ENCODE measurements at places on chromosomes 5 and 9. TPM values are rescaled to one million over a fixed set of nuclear protein-coding genes. Genes with fewer than 3 reads are reported as not detected.

GRCh38 chr5:156883316-156883875 is 33.3 kb downstream of the PPP1R2B start:
- H3K36me3 ChIP-seq = no peaks in the 10 kb centered on the region
- H3K27ac ChIP-seq = no peak overlapping the region
- H3K4me1 ChIP-seq = no peaks in the 10 kb centered on the region
- DNase-seq = no peak
- no peaks in the 10 kb centered on the region for H3K27me3 ChIP-seq
- H3K4me3 ChIP-seq = no peak overlapping the region

- H3K4me1 ChIP-seq = no peaks in the 10 kb centered on the region
- no peak for DNase-seq
- H3K36me3 ChIP-seq = no peaks in the 10 kb centered on the region
- H3K27me3 ChIP-seq = no peaks in the 10 kb centered on the region
Measured at GRCh38 chr9:76257311-76257710, 136.9 kb downstream of the RFK start.

DNA sequence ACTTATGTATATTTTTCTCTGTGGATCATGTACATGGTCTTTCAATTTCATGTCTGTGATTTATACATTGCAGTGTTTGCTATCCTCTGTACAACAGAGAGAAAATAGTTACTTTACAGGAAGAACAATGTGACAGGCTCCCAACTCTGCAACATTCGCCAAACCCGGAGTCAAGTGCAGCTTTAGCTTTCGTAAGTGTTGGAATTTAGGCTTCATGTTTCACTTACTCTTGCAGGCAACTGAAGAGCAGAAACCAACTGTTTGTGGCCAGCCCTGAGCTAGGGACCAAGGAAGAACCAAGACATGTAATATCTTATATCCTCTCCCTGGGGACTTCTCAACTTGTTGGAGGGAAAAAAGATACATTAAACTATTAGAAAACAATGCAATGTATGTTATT is 147.9 kb downstream of the C5orf15 start:
- no peak overlapping the region for H3K4me3 ChIP-seq
- DNase-seq = no peak
- H3K27me3 ChIP-seq = no peaks in the 10 kb centered on the region
- H3K4me1 ChIP-seq = no peaks in the 10 kb centered on the region
- no peak overlapping the region for H3K27ac ChIP-seq
- no peaks in the 10 kb centered on the region for H3K36me3 ChIP-seq

Gene SV2C
- 0.12 TPM for total RNA-seq

DNA sequence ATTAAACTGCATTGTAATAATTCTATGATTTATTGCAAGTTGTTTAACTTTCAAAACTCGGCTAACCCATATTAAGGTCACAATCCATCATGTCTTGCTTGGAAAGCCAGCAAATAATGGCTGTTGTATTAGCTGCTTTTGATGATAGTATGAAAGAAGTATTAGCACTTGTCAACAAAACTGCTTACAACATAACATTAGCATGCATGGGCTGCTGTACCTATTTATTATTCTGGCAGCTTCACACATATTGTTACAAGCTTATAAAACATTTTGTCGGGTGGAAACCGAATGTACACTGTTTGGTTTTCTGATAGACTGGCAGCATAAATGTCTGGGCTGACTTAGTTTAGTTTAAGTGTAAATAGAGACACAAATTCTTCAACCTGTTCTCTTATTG is 378.3 kb downstream of the KIAA0825 start:
- H3K36me3 ChIP-seq = no peaks in the 10 kb centered on the region
- H3K4me1 ChIP-seq = peaks cover 21% of the 10 kb centered on the region
- DNase-seq = no peak
- no peaks in the 10 kb centered on the region for H3K27me3 ChIP-seq
- H3K4me3 ChIP-seq = no peak overlapping the region

DNA sequence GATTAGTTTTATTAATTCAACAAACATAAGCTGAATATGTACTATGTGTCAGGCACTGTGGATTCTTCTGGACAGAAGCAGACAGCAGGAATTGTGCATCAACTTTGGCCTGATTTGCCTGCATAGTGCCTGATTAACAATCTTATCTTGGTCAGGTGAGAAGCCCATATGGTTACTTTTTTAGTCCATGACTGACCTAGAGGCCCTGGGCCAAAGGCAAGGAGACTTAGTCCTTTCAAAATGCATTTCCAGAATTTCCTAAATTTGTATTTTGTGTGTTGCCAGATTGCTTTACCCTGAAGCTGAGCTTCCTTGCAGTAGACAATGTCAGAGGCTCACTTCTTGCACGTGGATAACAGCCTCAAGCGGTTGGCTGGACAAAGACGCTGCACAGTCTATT is 286.7 kb downstream of the SPOCK1 start:
- H3K27me3 ChIP-seq = no peaks in the 10 kb centered on the region
- no peaks in the 10 kb centered on the region for H3K36me3 ChIP-seq
- no peak overlapping the region for H3K4me3 ChIP-seq
- no peak for DNase-seq
- no peak overlapping the region for H3K27ac ChIP-seq
- no peaks in the 10 kb centered on the region for H3K4me1 ChIP-seq

- no peak overlapping the region for H3K27ac ChIP-seq
- no peak for DNase-seq
- H3K27me3 ChIP-seq = no peaks in the 10 kb centered on the region
- peaks cover 8% of the 10 kb centered on the region for H3K4me1 ChIP-seq
- no peak overlapping the region for H3K4me3 ChIP-seq
- H3K36me3 ChIP-seq = no peaks in the 10 kb centered on the region
Measured at GRCh38 chr9:131934673-131935072, 145.0 kb downstream of the MED27 start.

DNA sequence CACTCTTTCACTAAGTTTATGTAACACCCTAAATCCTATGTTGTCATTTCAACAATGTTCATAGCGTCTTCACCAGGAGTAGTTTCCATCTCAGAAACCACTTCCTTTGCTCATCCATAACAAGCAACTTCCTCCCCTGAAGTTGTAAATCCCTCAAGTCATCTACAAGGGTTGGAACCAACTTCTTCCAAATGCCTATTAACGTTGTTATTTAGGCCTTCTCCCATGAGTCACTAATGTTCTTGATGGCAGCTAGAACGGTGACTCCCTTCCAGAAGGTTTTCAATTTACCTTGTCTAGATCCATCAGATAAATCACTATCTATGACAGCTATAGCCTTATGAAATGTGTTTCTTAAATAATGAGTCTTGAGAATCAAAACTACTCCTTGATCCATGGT is 73.3 kb upstream of the TARS1 start:
- no peak overlapping the region for H3K27ac ChIP-seq
- H3K4me1 ChIP-seq = peaks cover 4% of the 10 kb centered on the region
- H3K36me3 ChIP-seq = no peaks in the 10 kb centered on the region
- no peak overlapping the region for H3K4me3 ChIP-seq
- no peaks in the 10 kb centered on the region for H3K27me3 ChIP-seq
- no peak for DNase-seq

DNA sequence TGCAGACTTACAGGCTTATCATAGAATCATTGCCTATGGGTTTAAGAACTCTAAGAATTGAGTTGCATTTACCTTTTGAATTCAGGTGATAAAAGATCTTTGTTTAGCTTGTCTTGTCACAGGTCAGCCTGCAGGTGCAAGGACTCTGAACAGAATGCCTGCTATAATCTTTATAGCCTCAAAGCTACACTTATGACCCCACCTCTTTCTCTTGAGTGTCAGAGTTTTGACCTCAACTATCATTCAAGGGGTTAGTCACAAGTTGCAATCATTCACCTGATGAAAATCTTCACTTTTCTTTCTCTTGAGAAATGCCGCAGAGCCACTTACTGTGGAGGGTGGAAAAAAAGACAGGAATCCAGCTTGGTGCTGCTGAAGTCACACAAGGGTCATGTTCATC is 49.5 kb downstream of the ERCC6L2 start:
- no peaks in the 10 kb centered on the region for H3K27me3 ChIP-seq
- H3K4me3 ChIP-seq = no peak overlapping the region
- peaks cover 30% of the 10 kb centered on the region for H3K36me3 ChIP-seq
- peaks cover 8% of the 10 kb centered on the region for H3K4me1 ChIP-seq

DNA sequence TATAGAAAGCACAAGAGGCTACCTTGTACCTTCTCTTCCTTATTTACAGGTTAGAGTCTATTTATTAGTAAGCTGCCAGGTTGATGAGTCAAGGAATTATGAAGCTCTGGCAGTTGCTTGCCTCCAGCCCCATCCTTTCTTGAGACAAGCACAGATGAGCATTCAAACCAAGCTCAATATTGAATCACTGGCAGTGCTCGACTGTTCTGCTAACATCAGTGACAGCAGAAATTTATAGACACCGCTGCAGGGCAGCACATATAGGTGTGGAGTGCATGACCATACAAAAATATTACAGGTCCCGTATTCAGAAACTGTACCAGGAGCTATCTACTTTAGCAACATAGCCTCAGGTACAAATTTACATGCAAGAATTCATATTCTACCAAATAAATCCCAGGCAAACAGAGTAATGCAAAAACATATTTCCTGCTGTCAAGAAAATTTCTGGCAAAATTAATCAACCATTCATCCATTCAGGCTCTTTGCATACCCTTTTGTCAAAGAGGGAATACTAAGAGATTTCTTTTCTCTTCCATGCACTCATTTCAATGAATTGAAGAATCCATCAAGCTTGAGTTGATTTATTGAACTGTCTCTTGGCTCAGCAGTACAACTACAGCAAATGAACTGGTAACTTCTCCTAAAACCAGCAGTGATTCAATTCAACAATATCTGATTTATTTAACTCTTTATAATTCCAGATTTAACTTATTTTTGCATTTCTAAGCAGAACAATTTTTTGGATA is 26.9 kb upstream of the PCA3 start:
- H3K27ac ChIP-seq = no peak overlapping the region
- no peaks in the 10 kb centered on the region for H3K27me3 ChIP-seq
- 0 out of 2 replicates have a peak, but pooled peaks cover 3% of the 10 kb centered on the region for H3K4me1 ChIP-seq
- no peaks in the 10 kb centered on the region for H3K36me3 ChIP-seq

- no peaks in the 10 kb centered on the region for H3K36me3 ChIP-seq
- H3K27me3 ChIP-seq = no peaks in the 10 kb centered on the region
- no peak for DNase-seq
- peaks cover 31% of the 10 kb centered on the region for H3K4me1 ChIP-seq
- peak overlapping the region; percentile 92 for H3K27ac ChIP-seq
Measured at GRCh38 chr5:65141493-65141892, 340.2 kb downstream of the ADAMTS6 start.

DNA sequence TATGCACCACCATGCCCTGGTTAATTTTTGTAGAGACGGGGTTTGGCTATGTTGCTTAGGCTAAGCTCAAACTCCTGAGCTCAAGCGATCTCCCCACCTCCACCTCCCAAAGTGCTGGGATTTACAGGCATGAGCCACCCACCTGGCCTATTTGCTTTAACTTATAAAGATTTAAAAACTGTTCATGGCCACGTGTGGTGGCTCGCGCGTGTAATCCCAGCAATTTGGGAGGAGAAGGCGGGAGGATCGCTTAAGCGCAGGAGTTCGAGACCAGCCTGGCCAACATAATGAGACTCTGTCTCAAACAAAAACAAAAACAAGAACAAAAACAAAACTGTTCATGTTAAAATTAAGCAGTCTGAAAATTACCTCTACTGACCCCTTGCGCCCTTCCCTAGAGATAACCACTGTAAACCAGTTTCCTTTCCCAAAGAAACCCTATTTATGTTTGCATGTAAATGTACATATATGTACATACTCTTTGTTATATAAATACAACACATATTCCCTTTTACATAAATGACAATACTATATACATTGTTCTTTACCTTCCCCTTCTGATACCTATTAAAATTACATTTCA is 1.5 kb downstream of the AK6 start:
- no peaks in the 10 kb centered on the region for H3K4me1 ChIP-seq
- no peak for DNase-seq
- no peak overlapping the region for H3K27ac ChIP-seq

DNA sequence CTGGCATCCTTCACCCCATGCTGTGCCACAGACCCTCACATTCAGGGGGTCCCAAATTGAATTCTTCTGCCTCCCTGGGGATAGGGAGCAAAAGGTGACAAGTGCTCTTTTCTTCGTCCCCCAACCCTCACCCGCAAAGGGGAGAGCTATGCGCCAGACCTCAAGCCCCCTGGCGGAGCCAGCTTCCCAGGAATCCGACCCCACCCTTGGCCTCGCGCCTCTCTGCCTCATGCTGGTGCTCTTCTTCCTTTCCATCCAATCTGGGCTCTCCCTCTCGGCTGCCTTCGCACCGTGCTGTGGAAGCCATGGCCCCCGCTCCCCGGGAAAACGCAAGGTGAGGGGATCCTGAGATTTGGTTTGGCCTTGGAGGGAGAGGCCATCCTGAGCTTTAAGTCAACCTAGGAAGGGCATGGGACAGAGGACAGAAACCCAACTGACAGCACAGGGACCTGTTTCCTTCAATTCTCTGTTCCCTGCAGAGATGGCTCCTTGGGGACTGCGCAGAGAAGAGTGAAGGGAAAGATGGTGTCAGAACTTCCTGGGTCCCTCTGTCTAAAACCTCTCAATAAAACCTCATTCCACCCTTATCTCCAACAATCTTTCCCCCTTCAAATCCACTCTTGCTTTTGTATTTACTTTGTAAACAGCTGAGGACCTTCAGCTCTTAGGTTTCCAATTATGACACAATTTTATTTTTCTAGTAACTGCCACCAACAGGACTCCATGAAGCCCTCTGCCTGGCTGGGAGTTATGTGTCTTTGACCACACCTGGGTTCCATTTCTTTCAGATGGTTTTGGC is 36.3 kb upstream of the CRB2 start:
- no peaks in the 10 kb centered on the region for H3K36me3 ChIP-seq
- no peak overlapping the region for H3K4me3 ChIP-seq
- H3K27ac ChIP-seq = no peak overlapping the region
- H3K4me1 ChIP-seq = no peaks in the 10 kb centered on the region

- peaks cover 8% of the 10 kb centered on the region for H3K4me1 ChIP-seq
- no peaks in the 10 kb centered on the region for H3K27me3 ChIP-seq
- H3K36me3 ChIP-seq = no peaks in the 10 kb centered on the region
- no peak overlapping the region for H3K4me3 ChIP-seq
Measured at GRCh38 chr9:117691367-117691766, 12.8 kb upstream of the TLR4 start.

DNA sequence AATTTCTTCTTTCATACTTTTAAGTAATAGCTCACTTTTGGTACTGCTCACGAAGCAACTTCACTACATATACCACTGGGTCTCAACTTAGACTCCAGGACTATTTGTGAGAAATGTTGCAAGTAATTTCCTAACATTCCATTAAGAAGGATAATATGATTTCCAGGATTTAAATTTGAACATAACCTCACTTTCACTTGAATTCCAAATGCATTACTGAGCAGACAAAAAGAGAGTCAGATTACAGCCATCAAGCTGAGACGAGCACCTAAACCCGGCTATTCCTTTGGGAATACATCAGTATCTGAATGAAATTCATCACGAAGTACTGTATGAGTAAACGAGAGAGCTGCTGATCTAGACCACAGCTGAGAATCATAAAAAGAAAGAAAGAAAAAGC is 47.3 kb downstream of the LIFR start:
- DNase-seq = no peak
- H3K4me1 ChIP-seq = no peaks in the 10 kb centered on the region
- H3K36me3 ChIP-seq = 0 out of 2 replicates have a peak, but pooled peaks cover 3% of the 10 kb centered on the region
- H3K27ac ChIP-seq = no peak overlapping the region

- H3K27ac ChIP-seq = no peak overlapping the region
- no peaks in the 10 kb centered on the region for H3K27me3 ChIP-seq
- H3K36me3 ChIP-seq = no peaks in the 10 kb centered on the region
- no peak for DNase-seq
Measured at GRCh38 chr9:5843794-5844471, 11.0 kb upstream of the ERMP1 start.

Gene AGXT2
- not detected for total RNA-seq

Gene AMBP
- 4.0 TPM for total RNA-seq

Gene FOXE1
- total RNA-seq = 0.45 TPM

GRCh38 chr5:59744531-59744992 is 149.0 kb downstream of the PDE4D start:
- H3K27me3 ChIP-seq = no peaks in the 10 kb centered on the region
- H3K4me3 ChIP-seq = no peak overlapping the region
- no peak overlapping the region for H3K27ac ChIP-seq
- no peak for DNase-seq
- no peaks in the 10 kb centered on the region for H3K36me3 ChIP-seq
